ENCODE measurements at places on chromosomes 12 and 14. TPM values are rescaled to one million over a fixed set of nuclear protein-coding genes. Genes with fewer than 3 reads are reported as not detected.

DNA sequence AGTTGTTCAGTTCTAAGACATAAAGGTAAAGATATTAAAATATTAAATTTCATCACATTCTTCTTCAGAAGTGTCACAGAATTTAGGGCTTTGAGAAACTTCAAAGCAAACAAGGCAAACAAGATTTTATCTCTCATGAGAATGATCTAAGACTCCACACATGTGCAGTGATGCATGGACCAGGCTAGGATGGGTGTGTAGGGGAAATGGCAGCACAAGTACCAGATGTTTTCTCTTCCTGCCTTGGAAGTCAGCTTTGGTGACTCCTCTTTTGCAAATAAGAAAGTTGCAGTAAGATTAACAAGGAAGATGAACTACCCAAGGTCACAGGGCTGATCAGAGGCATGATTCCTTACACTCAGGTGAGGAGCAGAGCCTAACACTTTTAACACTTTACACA, 163.8 kb upstream of the LMNTD1 start:
- no peak overlapping the region for H3K4me3 ChIP-seq
- H3K27ac ChIP-seq = no peak overlapping the region
- H3K4me1 ChIP-seq = no peaks in the 10 kb centered on the region
- H3K36me3 ChIP-seq = no peaks in the 10 kb centered on the region
- DNase-seq = no peak

- peaks cover 4% of the 10 kb centered on the region for H3K4me1 ChIP-seq
- H3K27ac ChIP-seq = no peak overlapping the region
- DNase-seq = no peak
- no peaks in the 10 kb centered on the region for H3K27me3 ChIP-seq
- H3K36me3 ChIP-seq = no peaks in the 10 kb centered on the region
- no peak overlapping the region for H3K4me3 ChIP-seq
These were observed 1136.8 kb downstream of the AACS start for GRCh38 chr12:126201981-126202537.

GRCh38 chr12:52582971-52583456, 9.4 kb upstream of the KRT74 start:
- no peaks in the 10 kb centered on the region for H3K27me3 ChIP-seq
- DNase-seq = peak; percentile 21
- no peaks in the 10 kb centered on the region for H3K4me1 ChIP-seq
- H3K27ac ChIP-seq = no peak overlapping the region

GRCh38 chr12:53103860-53104305, 597 bp downstream of the SOAT2 start:
- H3K27me3 ChIP-seq = no peaks in the 10 kb centered on the region
- no peak overlapping the region for H3K27ac ChIP-seq
- DNase-seq = no peak
- no peak overlapping the region for H3K4me3 ChIP-seq
- H3K4me1 ChIP-seq = peaks cover 4% of the 10 kb centered on the region

DNA sequence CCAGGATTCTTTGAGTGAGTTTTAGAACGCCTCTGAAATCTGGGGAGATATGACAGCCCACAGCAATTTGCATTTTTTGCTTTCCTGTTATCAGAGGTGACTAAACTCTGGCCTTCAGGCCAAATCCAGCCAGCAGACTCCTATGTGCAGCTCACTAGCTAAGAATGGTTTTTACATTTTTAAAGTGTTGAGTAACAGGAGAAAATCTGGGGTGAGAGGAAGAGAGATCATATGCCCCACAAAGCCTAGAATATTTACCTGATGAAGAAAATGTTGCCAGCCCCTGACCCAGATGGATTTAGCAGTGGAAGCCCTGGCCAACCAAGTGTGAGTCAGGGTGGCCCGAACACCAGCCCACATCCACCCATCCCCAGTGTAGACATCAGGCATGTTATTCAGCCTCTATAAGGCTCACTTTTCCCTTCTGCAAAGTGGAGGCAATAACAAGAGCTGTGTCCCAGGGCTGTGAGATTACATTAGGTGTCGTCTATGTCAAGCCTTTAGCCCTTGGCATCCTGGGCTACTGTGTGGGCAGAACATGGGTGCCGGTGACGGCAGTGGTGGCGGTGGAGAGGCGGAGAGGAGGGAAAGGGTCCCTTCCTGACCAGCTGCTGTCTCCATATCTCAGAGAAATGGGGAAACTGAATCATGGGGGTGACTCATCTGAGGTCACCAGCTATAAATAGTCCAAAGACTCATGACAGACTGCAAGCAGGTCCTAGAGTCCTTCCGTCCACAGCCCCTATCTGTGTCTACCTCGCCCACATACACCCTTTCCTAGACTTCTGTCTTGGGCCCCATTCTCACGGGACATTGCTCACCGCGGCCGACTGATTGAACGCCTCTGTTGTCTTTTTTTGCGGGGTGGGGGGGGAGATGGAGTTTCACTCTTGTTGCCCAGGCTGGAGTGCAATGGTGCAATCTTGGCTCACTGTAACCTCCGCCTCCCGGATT, 32.6 kb upstream of the CD9 start:
- H3K4me3 ChIP-seq = no peak overlapping the region
- no peak overlapping the region for H3K27ac ChIP-seq
- H3K36me3 ChIP-seq = no peaks in the 10 kb centered on the region
- H3K4me1 ChIP-seq = no peaks in the 10 kb centered on the region
- DNase-seq = no peak
- no peaks in the 10 kb centered on the region for H3K27me3 ChIP-seq

DNA sequence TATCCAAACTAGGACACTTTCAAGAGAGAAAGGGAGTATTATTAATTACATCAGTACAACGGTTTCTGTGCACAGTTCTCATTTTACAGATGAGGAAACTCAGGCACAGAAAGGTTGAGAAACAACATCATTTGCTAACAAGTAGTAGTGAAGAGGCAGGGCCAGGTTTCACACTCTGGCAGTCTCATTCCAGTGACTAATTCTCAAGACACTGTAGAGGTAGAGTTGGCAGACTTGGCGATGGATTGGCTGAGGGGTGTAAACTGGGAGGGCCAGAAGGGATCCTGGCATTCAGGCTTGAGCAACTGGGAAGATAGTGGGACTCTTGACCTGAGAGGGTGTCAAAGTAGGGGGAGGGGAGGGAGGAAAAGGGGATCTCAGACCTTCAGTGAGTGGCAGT, 73.8 kb upstream of the BDKRB2 start:
- no peak overlapping the region for H3K27ac ChIP-seq
- no peaks in the 10 kb centered on the region for H3K4me1 ChIP-seq
- no peaks in the 10 kb centered on the region for H3K36me3 ChIP-seq

DNA sequence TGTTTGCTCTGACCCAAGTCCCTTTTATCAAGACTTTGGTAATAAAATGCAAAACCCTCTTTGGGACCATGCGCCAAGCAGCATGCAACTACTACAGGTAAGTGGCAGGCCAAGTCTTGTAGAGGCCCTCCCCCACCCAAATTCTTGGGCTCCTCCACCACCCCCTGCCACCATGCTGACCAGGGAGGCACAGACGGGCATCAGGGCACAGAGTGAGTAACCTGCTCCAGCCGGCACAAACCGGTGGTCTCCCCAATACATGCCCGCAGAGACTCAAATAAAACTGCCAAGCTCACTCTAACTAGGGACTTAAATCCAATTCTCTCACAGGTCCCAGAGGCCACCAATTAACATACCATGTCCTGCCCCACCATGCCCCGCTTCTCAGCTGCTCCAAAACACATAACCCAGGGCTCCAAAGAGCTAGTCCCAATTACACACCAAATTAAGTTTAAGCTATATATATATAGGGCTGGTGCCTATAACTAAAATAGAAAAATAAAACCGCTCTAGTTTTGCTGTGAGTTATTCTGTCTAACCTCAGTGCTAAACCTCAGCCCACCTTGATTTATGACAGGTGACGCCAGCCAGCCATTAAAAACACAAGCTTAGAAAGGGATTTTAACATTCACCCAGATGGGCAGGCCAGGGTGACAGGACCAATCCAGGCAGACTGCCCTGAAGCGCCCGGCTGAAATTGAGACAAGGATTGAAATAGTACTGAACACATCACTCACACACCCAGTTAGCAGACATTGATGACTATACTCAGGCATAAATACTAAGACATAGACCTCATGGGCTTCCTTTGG, 81.0 kb downstream of the CLMN start:
- H3K27me3 ChIP-seq = no peaks in the 10 kb centered on the region
- peaks cover 1% of the 10 kb centered on the region for H3K4me1 ChIP-seq
- no peak for DNase-seq
- H3K36me3 ChIP-seq = no peaks in the 10 kb centered on the region
- H3K4me3 ChIP-seq = no peak overlapping the region

- no peak overlapping the region for H3K27ac ChIP-seq
- peaks cover 2% of the 10 kb centered on the region for H3K27me3 ChIP-seq
- no peak overlapping the region for H3K4me3 ChIP-seq
- H3K4me1 ChIP-seq = no peaks in the 10 kb centered on the region
- H3K36me3 ChIP-seq = no peaks in the 10 kb centered on the region
These were observed 115.0 kb upstream of the EGLN3 start for GRCh38 chr14:34065690-34066391.

- H3K4me1 ChIP-seq = peaks cover 5% of the 10 kb centered on the region
- no peaks in the 10 kb centered on the region for H3K27me3 ChIP-seq
- H3K36me3 ChIP-seq = no peaks in the 10 kb centered on the region
These were observed 3.2 kb downstream of the SERPINA9 start for GRCh38 chr14:94472842-94473241.

- no peak overlapping the region for H3K4me3 ChIP-seq
- no peak overlapping the region for H3K27ac ChIP-seq
- H3K36me3 ChIP-seq = no peaks in the 10 kb centered on the region
- H3K4me1 ChIP-seq = no peaks in the 10 kb centered on the region
- H3K27me3 ChIP-seq = no peaks in the 10 kb centered on the region
These were observed 125.0 kb upstream of the DHRS4 start for GRCh38 chr14:23828616-23829015.

DNA sequence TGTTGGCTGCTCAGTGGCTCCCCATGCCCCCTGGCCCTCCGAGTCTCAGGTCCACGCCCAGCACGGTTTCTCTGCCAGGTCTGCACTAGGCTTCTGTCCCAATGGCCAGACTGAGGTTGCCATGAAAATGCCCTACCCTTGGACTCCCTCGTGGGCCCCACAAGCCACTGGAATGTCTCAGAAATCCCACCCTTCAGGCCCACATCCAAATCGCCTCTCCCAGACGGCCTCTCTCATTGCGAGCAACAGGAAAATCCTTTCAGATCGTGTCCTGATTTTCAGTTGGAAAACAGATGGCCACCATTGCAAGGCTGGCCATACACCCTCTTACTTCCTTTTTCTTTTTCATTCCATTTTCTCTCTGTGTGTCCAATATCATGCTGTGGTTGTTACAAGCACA, 77.3 kb downstream of the IRF2BPL start:
- H3K27ac ChIP-seq = no peak overlapping the region
- H3K4me1 ChIP-seq = peaks cover 36% of the 10 kb centered on the region
- H3K4me3 ChIP-seq = no peak overlapping the region
- H3K36me3 ChIP-seq = no peaks in the 10 kb centered on the region
- H3K27me3 ChIP-seq = no peaks in the 10 kb centered on the region

GRCh38 chr12:93381161-93381975, 3.6 kb downstream of the NUDT4 start:
- H3K4me1 ChIP-seq = peaks cover 4% of the 10 kb centered on the region
- H3K27me3 ChIP-seq = no peaks in the 10 kb centered on the region
- DNase-seq = no peak

DNA sequence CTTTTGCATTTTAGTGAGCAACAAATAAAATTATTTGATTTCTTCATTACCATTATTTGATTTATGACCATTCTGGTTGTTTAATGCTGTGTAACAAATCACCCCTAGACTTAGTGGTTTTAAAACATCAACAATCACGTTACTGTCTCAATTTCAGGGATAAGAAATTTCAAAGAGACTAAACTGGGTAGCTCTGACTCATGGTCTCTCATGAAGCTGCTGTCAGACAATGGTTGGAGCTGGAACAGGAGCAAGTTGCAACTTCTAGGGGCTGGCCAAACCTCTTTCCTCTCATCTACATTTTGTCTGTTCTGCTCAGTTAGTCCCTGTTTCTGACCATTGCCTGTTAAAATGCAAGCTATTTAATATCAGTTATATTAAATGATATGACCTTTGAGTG, 517.0 kb downstream of the KCNH5 start:
- no peak for DNase-seq
- H3K27ac ChIP-seq = no peak overlapping the region
- H3K27me3 ChIP-seq = no peaks in the 10 kb centered on the region

- H3K36me3 ChIP-seq = no peaks in the 10 kb centered on the region
- DNase-seq = no peak
- H3K27ac ChIP-seq = no peak overlapping the region
These were observed 54.0 kb downstream of the ZNF664 start for GRCh38 chr12:124026755-124027745.

- H3K27ac ChIP-seq = no peak overlapping the region
- no peak overlapping the region for H3K4me3 ChIP-seq
- H3K27me3 ChIP-seq = no peaks in the 10 kb centered on the region
- no peaks in the 10 kb centered on the region for H3K36me3 ChIP-seq
- no peak for DNase-seq
- H3K4me1 ChIP-seq = no peaks in the 10 kb centered on the region
These were observed 43.7 kb downstream of the HELB start for GRCh38 chr12:66345956-66346355.

GRCh38 chr12:114221136-114221833, 184.7 kb downstream of the TBX5 start:
- DNase-seq = no peak
- peaks cover 15% of the 10 kb centered on the region for H3K4me1 ChIP-seq
- H3K27me3 ChIP-seq = no peaks in the 10 kb centered on the region
- no peak overlapping the region for H3K4me3 ChIP-seq

- no peak for DNase-seq
- H3K27ac ChIP-seq = no peak overlapping the region
- no peaks in the 10 kb centered on the region for H3K27me3 ChIP-seq
These were observed 235.2 kb upstream of the CRY1 start for GRCh38 chr12:107328442-107329133.

DNA sequence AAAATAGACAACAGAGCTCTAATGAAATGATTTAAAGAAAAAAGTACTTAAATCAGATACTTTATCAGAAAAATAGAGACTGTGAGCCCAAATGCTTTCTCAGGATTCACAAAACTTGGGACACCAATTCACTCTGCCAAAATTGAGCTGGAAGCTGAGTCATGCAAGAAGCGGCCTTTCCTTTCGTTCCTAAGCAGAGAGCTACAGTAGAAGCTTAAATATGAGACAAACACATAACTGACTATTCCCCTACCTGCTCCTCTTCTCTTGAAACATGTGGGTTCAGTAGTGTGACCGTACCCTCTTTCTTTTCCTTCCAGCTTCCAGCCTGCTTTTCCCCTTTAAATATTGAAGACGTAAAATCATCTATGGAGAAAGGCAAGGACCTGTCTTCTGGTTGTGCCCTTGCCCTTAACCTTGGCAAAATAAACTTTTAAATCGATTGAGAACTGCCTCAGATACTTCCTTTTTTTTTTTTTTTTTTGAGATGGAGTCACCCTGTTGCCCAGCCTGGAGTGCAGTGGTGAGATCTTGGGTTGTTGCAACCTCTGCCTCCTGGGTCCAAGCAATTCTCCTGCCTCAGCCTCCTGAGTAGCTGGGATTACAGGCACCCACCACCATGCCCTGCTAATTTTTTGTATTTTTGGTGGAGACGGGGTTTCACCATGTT, 4.4 kb upstream of the SDS start:
- no peaks in the 10 kb centered on the region for H3K36me3 ChIP-seq
- H3K4me3 ChIP-seq = no peak overlapping the region
- no peaks in the 10 kb centered on the region for H3K4me1 ChIP-seq
- no peak overlapping the region for H3K27ac ChIP-seq
- H3K27me3 ChIP-seq = no peaks in the 10 kb centered on the region

- no peak for DNase-seq
- no peaks in the 10 kb centered on the region for H3K36me3 ChIP-seq
These were observed 75.5 kb upstream of the RERGL start for GRCh38 chr12:18165422-18165871.

IFNG-AS1 gene
- total RNA-seq = not detected

ADAMTS20 gene
- 4.5 TPM for total RNA-seq

SMCO3 gene
- not detected for total RNA-seq

CEP170B gene
- 32.3 TPM for total RNA-seq

KRT8 gene
- 290 TPM for total RNA-seq

TAS2R8 gene
- not detected for total RNA-seq

PRKCH gene
- 6.4 TPM for total RNA-seq

P2RX2 gene
- total RNA-seq = 0.84 TPM

AMHR2 gene
- total RNA-seq = 0.35 TPM

Measured in H1 (cell line).